ENCODE measurements at places on chromosomes 4 and X.

DNA sequence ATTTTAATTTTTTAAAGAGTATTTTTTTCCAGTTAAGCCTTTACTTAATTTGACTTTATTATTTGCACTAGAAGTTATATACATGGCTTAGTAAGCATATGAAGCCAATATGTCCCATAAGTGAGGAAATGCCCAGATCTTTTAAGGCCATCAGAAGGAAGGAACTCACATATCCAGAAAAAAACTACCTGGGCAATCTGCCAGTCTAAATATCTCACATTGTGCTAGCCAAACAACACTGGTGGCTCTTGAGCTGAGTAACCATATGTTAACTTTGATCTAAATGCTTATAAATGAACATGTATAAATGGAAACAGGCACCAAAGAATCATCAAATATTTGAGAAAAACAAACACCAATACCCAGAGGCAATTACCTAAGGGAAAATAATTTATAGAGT, 138.6 kb upstream of the APOOL start:
- no peak for DNase-seq

DNA sequence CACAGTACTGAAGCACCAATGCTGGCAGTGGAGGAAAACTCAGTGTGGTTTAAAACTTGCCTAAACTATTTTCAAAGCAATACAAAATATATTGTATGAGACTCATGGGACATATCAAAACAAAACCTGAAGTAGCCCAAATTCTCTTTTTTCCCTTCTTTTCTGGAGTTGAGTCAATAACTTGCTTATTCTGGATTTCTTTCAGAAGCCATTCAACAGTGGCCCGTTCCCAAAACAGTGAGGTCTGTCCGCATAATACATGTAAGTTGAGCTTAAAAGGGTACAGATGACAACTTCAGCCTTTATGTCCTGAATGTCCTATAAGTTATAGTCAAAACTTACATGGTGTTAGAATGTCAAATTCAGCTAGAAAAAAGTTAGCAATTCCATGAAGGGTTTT, 100.8 kb downstream of the SHISA3 start:
- no peak for DNase-seq

- DNase-seq: no peak
Observed at GRCh38 chr4:86380181-86380724, 20.4 kb upstream of the MAPK10 start.

GRCh38 chr4:7872264-7872771, 67.3 kb downstream of the AFAP1 start:
- DNase-seq: no peak

DNA sequence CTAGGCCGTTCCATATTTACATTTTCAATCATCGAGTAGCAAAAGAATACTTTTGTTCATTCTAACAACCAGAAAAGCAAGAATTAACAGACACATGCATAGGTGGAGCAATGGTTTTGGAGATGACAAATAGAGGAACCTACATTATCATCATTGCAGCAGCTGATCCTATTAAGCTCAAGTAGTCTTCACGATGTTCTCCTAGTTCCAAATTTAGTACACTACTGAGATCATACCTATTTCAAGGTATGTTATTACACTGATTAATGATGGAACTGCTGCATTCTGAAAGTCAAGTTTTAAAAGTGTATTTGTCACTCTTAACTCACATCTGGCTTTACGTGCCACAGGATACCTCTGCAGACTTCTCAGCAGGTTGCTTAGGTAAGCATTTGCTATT, 87.4 kb downstream of the ADGRA3 start:
- no peak for DNase-seq

DNA sequence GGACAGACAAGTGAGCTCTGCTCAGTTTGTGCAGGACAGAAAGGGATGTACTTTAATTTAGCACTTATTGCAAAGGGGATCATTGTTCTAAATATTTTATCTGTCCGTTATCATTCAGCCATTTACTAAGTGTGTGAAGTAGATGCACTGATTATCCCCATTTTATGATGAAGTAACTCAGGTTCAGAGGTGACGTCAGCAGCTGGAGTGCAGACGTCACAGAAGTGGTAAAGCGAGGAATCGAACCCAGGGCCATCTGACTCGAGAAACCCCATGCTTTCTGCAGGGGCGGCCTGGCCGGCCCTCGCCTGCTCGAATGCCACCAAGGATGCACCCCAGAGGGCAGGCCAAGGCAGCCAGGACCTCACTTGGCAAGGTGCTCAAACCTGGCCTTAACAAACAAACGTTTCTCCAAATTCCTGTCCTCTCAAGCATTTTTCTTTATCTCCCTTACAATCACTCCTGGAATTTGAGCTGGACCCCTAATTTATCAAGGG, 75.0 kb downstream of the DCTD start:
- DNase-seq: no peak

DNA sequence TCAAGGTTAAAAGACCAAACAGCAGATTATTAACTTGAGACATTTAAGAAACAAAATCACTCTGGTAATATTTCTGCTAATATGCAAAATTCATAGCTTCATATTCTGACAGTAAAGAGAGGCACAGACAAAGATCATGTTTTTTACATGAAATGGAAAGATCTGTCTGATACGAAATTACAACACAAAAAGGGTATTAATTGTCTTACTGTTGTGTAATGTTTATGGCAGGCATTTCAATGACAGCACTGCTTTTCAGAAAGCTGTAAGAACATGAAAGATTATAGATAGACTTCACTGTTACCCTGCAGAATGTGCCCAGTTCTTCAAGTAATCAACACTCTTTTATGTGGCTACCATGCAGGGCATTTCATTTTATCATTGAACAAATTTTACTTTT, 15.4 kb downstream of the DCHS2 start:
- no peak for DNase-seq

DNA sequence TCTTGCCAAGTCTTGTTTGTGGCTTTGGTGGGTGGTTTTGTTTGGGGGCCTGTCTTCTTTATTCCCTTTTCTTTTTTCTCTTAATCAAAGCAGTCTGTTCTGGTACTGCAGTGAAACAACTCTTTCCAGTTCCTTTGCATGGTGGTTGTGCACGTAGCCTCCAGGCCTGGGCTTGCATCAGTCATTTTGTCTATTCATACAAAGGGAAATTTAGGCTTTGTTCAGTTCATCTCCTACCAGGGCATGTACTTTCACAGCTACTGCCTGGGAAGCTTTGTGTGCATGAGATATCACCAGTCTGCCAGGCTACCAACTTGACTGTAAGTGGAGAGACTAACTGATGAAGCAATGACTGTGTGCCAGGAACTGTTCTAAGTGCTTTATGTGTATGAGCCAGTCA, 8.5 kb downstream of the TRIM2 start:
- DNase-seq: no peak

GRCh38 chrX:40434443-40434842, 146.3 kb upstream of the ATP6AP2 start:
- no peak for DNase-seq

DNA sequence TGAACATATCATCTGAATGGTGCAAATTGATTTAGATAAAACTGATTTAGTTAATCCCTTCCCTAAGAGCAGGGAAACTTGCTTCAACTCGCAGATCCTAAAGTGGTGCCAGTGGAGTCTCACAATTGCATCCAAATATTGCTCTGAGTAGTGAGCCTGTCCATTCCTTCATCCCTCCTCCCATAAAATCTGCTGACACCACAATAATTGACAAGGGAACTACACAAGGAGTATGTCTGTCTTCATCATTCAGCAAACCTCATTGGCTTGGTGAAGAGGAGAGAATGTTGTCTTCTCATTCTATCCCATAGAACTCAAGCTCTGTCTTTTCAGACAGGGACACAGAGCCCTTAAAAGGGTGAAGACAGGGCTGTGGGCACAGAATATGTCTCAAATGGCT, 4.2 kb downstream of the MID2 start:
- DNase-seq: no peak

DNA sequence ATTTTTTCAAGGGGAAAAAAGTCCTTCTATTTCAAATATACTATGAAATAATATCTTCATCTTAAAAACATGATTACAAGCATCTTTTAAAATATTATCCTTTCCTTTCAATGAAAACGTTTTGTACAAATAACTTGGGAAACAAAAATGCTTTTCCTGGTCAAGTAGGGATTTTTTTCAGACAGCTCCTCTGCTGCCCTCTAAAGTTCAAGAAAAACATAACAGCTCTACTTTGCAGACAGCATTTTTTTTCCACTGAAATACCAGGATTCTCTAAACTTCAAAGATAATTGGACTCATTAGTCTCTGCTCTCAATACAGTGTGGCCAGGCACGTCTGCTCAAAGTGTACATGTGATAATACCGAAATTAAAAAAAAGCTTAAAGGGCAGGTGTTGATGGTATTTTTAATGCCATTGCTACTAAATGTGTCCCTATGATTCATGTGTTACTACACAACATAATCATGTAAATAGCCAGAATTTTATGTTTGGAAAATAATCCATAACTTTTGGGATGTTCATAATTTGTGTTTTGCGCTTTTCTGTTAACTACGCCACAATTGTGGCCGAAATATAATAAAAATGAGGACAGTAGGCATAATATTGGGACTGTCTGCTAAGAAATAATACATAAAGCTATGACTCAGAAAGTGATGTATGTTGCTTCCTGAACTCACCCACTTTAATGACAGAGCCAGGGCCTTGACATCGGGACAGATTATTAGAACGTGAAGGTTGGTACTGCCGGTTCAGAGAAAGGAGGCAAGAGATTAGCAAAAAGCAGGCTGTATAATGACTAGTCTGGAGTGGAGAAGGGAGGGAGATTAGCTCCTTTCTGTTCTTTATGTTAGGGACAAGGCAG, 478.9 kb downstream of the KCNIP4 start:
- no peak for DNase-seq

DNA sequence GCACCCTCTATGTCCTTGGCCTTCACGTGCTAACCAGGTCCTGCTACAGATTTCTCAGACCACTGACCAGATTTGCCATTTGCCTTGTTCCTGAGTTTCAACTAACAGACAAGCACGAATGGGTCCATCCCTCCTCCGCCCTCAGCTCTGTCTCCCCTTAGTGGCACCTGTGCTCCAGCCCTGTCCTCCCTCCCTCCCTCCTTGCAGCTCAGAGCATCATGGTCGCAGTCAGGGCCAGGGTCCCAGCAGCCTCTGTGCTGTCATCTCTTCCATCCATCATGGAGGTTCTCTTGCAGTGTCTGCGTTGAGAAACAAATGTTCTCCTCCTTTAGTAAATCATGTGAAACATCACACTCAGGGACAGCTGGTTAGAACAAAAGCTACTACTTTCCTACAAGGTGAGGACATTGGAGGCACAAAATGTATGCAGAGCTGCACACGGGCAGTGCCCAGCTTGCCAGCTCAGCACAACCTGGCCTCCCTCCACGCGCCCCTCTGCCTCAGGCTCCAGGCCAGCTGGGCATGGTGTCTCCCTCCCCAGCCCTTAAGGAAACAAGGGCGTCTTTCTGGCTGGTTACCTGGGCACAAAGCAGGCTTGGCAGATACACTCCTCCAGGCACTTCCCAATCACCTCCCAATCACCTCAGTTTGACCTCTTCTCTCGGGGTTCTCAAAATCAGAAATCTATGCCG, 79.5 kb upstream of the ATP6AP2 start:
- no peak for DNase-seq

DNA sequence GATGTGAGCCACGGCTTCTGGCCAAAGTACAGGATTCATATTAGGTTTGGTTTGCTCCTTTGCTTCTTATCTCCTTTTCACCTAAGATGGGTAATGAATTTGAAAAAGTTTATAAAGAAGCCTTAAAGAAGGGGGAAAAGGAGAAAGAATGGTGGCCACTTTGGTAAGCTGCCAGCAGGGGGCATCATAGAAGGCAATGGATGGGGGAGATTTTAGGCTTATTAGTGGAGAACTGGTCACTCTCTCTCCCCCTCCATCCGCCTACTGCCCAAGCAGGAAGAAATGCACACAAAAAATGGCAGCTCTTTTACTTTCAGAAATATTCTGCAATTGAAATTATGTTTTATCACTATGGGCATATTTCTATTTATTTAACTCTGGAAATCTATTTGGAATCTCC, 32.0 kb downstream of the SPARCL1 start:
- no peak for DNase-seq

DNA sequence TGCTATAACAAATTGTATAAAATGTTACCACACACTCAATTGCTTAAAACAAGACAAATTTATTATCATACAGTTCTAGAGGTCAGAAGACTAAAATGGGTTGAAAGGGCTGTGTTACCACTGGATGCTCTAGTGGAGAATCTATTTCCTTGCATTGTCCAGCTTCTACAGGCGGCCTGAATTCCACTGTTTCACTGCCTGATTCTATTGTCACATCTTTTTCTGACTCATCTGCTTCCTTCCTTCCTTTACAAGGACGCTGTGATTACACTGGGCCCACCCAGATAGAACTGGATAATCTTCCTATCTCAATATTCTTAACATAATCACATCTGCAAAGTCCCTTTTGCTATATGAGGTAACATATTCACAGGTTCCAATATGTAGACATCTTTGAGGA, 19.4 kb upstream of the ARMCX1 start:
- no peak for DNase-seq

DNA sequence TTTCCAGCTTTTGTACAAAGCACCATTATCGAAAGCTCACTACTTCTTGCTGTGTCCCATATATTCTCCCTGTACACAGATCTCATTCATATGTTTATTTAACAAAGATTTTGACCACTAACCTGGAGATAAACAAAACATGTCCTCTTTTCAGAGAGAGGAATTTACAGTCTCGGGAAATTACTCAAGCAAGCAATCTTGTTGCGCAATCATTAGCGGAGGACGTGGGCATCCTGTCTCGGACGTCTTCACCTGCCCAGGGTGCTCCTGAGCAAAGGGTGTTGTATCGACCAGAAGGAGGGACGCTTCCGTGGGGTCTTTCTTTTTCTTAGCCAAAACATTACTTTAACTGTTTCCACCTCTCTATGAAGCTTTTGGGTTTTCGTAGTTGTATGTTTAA, 66.5 kb upstream of the CLCN4 start:
- DNase-seq: no peak

DNA sequence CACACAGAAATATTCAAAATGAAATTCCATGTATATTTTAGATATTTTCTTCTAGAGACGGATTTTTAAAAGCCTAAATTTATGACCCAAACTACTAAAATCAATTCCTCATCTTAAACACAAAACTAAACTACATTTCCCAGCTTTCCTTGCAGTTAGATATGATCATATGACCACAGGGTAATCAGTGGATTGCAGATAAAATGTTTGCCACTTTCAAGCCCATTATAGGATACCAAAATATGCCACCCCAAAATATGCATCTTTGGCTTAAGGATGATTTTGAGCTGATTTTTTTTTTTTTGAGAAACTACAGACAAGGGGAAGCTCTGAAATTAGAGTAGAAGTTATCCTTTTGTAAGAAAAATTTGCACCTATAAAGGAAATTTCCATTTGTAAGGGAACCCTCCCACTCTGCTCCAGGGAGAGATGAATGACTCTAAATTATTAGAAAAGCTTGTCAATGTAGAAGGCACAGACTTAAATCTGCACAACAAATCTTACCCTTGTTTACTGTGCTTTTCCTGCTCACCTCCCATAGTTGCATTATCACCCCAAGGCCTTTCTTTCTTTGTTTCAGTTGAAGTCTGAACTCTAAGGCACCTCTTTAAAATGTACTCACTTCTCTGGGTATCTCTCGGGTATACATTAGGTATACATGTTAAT, 503.0 kb downstream of the PDHA2 start:
- no peak for DNase-seq

Data from stimulated activated CD8-positive, alpha-beta memory T cell treated with anti-CD3 and anti-CD28 coated beads, Interleukin-4, amount 100 ng/mL, for 4 hours (primary cell).